ENCODE measurements at places on chromosomes 4 and X. TPM values are rescaled to one million over a fixed set of nuclear protein-coding genes. Genes with fewer than 3 reads are reported as not detected.

DNA sequence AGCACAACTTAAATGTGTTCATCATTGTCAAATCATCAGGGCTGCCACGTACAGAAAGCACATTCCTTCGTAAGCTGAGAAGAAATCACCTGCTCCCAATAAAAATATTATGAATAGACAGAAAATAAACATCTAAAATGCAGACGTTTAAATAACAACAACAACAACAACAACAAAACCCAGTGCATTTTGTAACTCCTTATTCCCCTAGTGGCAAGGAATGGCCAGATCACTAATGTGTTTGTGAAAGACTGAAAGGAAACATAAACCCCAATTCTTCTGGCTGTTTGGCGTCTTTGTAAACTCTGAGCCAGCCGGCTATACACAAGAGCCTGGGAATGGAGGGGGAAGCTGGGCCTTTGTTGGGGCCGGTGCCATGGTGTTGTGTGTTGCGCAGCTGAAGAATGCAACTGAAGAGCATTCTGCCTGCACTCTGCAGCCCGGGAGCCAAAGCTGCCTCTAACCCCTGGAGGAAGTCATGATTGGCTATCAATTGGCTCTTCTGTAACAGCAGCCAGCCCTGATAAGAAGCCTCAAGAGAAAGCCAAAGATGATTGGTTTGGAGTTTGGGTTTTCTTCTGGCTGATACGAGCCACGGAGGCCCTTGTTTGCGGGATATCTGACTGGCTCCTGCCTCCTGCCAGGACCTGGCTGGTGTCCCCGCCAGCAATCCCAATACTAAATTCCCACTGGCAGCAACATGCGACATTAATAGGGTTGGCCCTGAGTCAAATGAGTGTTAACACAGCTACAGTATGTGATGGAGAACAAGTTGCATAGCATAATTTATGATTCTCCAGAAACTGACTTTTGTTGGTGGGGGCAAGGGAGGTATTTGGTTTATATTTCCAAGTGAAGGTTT, 89.7 kb upstream of the TFDP3 start:
- H3K36me3 ChIP-seq, result no peaks in the 10 kb centered on the region
- H3K27ac ChIP-seq, result no peak overlapping the region
- no peaks in the 10 kb centered on the region for H3K4me1 ChIP-seq
- H3K27me3 ChIP-seq, result no peaks in the 10 kb centered on the region
- H3K4me3 ChIP-seq, result no peak overlapping the region

- no peak for DNase-seq
- H3K27me3 ChIP-seq, result peaks cover 1% of the 10 kb centered on the region
- no peaks in the 10 kb centered on the region for H3K36me3 ChIP-seq
- H3K4me1 ChIP-seq, result no peaks in the 10 kb centered on the region
- H3K27ac ChIP-seq, result no peak overlapping the region
Measured at GRCh38 chr4:125573368-125573767, 258.6 kb downstream of the FAT4 start.

DNA sequence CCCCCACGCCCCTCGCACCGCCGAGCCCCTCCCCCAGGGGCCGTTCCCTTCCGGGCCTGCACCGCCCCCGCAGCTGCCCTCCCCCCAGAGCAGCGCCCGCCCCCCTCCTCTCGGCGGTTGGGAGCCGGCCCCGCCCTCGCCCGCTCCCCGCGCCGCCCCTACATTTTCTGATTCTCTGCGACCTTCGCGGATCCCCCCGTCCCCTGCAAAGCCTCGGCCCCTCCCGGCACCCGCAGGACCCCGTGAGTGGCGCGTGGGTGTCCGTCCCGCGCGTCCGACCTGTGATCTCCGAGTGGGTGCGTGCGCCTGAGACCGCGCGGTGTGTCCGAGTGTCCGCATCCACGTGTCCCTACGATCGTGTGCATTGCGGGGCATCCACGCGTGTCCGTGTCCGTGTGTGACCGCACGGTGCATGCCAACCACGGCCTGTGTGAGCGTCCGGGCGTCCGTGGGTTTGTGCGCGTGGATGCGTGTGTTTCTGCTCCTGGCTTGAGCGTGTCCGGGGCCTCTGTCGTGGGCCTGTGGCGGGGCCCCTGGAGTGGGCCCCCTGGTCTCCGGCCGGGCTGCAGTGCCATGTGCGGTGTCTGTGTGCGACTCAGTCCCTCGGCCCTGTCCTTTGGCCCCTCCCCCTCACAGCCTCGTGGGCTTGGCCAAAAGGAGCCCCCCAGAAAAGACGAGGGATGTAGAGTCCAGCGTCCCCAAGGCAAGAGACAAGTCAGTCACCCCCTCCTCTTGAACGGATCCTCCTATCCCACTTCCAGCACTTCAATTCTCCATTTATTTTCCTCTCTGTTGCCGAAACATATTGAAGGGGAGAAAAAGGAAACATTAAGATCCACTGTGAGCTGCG, 8.8 kb upstream of the NKX1-1 start:
- H3K27me3 ChIP-seq, result peaks cover 16% of the 10 kb centered on the region
- H3K4me1 ChIP-seq, result no peaks in the 10 kb centered on the region
- H3K4me3 ChIP-seq, result no peak overlapping the region
- no peak for DNase-seq

GRCh38 chr4:123288309-123289025, 108.1 kb upstream of the SPRY1 start:
- no peaks in the 10 kb centered on the region for H3K4me1 ChIP-seq
- no peaks in the 10 kb centered on the region for H3K27me3 ChIP-seq
- H3K27ac ChIP-seq, result no peak overlapping the region
- H3K4me3 ChIP-seq, result no peak overlapping the region
- peaks cover 26% of the 10 kb centered on the region for H3K36me3 ChIP-seq

DNA sequence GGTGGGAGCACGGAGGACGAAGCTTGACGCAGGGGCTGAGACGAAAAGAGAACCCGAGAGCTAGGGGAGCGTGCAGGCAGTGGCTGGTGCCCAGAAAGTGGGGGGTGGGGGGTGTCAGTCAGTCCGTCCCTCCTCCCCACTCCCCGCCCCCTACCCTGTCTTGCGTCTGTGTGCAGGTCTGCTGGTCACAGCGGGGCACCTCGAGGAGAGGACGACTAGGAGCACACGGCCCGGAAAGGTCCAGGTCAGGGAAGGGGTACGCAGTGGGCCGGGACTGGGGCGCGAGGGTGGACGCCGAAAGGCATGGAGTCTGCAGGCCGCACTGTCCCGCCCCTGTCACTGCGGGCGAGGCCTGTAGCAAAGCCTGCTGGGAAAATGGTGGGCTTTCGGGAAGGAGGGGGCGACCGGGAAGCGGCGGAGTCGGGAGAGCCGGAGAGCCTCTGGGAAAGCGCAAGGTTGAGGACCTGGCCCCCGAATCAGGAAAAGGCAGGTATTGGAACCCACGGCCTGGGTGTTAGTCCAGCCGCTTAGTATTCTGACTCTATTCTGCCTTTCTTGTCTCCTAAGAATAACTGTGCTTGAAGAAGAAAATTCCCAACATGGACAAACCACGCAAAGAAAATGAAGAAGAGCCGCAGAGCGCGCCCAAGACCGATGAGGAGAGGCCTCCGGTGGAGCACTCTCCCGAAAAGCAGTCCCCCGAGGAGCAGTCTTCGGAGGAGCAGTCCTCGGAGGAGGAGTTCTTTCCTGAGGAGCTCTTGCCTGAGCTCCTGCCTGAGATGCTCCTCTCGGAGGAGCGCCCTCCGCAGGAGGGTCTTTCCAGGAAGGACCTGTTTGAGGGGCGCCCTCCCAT, 769 bp downstream of the TCEAL1 start:
- no peaks in the 10 kb centered on the region for H3K27me3 ChIP-seq
- peaks cover 1% of the 10 kb centered on the region for H3K36me3 ChIP-seq
- peak overlapping the region; percentile 34 for H3K27ac ChIP-seq
- peaks cover 16% of the 10 kb centered on the region for H3K4me1 ChIP-seq
- no peak for DNase-seq

DNA sequence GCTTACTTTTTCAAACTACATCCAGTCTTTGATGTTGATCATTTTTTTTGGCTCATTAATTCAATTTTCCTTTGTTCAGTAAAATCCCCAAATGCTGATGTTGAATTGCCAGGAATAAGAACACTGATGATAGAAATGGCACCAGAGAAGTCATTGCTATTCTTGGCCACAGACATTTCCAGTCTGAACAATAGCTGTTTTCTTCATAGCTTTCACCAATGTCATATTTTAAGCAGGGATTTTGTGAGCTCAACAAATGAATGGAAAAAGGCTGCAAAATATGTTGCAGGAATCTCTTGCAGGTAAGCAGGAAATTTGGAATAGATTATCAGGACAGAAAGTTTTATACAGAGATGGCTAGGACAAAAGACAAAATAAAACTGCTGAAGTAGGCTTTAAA, 40.5 kb upstream of the GLRB start:
- H3K4me1 ChIP-seq, result no peaks in the 10 kb centered on the region
- no peak overlapping the region for H3K27ac ChIP-seq
- DNase-seq, result no peak
- no peaks in the 10 kb centered on the region for H3K27me3 ChIP-seq
- H3K36me3 ChIP-seq, result no peaks in the 10 kb centered on the region

GRCh38 chr4:88908003-88908402, 149.0 kb downstream of the FAM13A start:
- no peaks in the 10 kb centered on the region for H3K4me1 ChIP-seq
- no peaks in the 10 kb centered on the region for H3K36me3 ChIP-seq
- no peak for DNase-seq
- no peaks in the 10 kb centered on the region for H3K27me3 ChIP-seq
- H3K27ac ChIP-seq, result no peak overlapping the region

DNA sequence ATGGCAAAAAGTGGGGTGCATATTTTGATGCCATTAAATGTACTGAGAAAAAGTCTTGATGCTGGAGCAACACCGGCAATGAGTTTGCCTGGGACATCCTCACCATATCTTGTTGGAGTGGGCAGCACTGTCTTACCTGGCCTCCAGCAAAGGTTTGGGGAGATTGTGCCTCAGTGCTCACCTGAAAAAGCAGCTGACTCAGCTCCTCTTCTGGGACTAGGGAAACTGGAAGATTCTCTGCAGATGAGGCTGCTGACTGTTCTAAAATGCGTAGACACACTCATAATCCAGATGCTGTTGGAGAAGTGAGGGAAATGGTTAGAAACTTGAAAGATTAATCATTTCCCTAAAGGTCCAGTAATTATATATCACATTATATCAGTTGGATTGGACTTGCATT, 593.7 kb upstream of the HS3ST1 start:
- H3K27ac ChIP-seq, result no peak overlapping the region
- no peaks in the 10 kb centered on the region for H3K36me3 ChIP-seq
- H3K4me1 ChIP-seq, result no peaks in the 10 kb centered on the region
- no peaks in the 10 kb centered on the region for H3K27me3 ChIP-seq
- no peak overlapping the region for H3K4me3 ChIP-seq

DNA sequence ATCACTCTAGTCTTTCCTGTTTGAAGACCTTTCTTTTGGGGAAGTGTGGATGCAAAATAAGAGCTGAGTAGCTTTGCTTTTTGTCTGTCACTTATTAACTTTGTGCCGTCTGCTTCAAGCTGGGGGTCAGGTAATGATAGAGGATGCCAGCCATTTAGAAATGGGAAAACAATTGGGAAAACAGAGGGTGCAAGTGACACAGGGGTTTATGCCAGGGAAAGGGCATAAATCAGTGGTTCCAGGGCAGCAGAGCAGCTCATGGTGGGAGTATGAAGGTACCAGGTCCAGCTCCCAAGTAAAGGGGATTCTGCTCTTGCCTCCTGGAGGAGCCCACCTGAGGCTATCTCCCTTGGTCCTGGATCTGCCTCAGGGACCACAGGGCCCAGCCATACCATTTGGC, 91.9 kb upstream of the GPR50 start:
- H3K27ac ChIP-seq, result no peak overlapping the region
- no peak overlapping the region for H3K4me3 ChIP-seq
- no peaks in the 10 kb centered on the region for H3K36me3 ChIP-seq
- peaks cover 15% of the 10 kb centered on the region for H3K27me3 ChIP-seq
- no peak for DNase-seq
- no peaks in the 10 kb centered on the region for H3K4me1 ChIP-seq

DNA sequence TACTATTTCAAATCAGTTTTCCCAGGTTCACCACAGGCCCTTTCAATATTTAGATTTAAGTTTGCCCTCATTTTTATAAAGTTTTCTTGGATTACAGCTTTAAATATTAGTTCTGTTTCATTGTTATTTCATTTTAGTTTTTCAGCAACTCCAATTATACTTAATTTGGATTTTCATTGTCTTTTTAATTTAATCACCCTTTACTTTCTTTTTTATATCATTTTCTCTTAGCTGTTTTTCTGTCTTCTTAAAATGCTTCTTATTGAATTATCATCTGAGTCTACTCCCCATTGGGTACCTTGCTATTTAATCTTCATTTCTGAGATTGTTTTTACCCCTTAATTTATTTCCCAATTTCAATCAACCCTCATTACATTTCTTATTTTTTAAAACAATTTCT, 160.4 kb downstream of the PAPSS1 start:
- H3K4me1 ChIP-seq, result no peaks in the 10 kb centered on the region
- no peak for DNase-seq
- H3K27ac ChIP-seq, result no peak overlapping the region

DNA sequence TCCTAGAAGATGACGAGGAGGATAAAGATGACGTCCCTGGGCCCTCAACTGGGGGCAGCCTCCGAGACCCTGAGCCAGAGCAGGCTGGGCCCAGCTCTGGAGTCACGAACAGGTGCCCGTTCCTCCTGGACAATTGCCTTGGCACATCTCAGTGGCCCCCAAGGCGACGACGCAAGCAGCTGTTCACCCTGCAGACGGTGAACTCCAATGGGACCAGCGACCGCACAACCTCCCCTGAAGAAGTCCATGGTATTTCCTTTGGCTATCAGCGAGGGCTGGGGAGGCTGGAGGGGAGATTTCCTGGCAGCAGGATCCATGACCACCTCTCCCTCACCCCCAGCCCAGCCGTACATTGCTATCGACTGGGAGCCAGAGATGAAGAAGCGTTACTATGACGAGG, 11.9 kb downstream of the USP11 start:
- no peak overlapping the region for H3K4me3 ChIP-seq
- no peak for DNase-seq
- H3K36me3 ChIP-seq, result peaks cover 26% of the 10 kb centered on the region
- H3K27me3 ChIP-seq, result no peaks in the 10 kb centered on the region
- H3K4me1 ChIP-seq, result peaks cover 5% of the 10 kb centered on the region

- no peak for DNase-seq
- H3K27ac ChIP-seq, result no peak overlapping the region
- peaks cover 2% of the 10 kb centered on the region for H3K36me3 ChIP-seq
- H3K4me3 ChIP-seq, result peak overlapping the region; percentile 40
Measured at GRCh38 chr4:184850431-184851199, 24.8 kb upstream of the ACSL1 start.

DNA sequence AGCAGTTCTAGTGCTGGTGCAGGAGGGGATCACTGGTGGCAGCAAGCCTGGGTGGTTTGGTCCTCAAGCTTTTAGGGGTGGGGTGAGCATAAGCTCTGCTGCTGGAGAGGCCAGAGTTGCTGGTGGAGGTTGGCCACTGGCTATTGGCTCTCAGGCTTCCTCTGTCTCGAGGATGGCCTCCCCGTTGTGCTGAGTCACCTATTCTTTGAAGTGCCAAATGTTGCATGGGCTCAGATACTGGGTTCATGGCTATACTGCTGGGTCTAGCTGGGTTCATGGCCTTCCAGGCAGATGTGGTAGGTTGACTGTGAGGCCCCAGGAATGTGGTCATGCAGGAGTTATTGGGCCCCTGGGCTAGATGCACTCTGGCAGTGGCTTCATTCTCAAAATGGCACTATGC, 466.3 kb downstream of the NAF1 start:
- H3K36me3 ChIP-seq, result no peaks in the 10 kb centered on the region
- H3K4me1 ChIP-seq, result no peaks in the 10 kb centered on the region
- H3K27ac ChIP-seq, result no peak overlapping the region
- H3K27me3 ChIP-seq, result no peaks in the 10 kb centered on the region

GRCh38 chrX:106898462-106898861, 4.7 kb downstream of the RIPPLY1 start:
- H3K4me3 ChIP-seq, result no peak overlapping the region
- no peaks in the 10 kb centered on the region for H3K27me3 ChIP-seq
- DNase-seq, result no peak
- no peaks in the 10 kb centered on the region for H3K4me1 ChIP-seq

- H3K36me3 ChIP-seq, result no peaks in the 10 kb centered on the region
- H3K27ac ChIP-seq, result no peak overlapping the region
- DNase-seq, result no peak
- no peaks in the 10 kb centered on the region for H3K4me1 ChIP-seq
Measured at GRCh38 chrX:55648434-55648833, 25.2 kb downstream of the FOXR2 start.

Gene RAB41
- not detected for total RNA-seq
